Bronchial epithelial cell (primary cell): ENCODE measurements at places on chromosomes 12 and 14.

- no peak for DNase-seq
Measured at GRCh38 chr12:82473111-82473754, 114.9 kb downstream of the METTL25 start.

GRCh38 chr14:23351681-23352505, 794 bp downstream of the SLC22A17 start:
- DNase-seq, result no peak

DNA sequence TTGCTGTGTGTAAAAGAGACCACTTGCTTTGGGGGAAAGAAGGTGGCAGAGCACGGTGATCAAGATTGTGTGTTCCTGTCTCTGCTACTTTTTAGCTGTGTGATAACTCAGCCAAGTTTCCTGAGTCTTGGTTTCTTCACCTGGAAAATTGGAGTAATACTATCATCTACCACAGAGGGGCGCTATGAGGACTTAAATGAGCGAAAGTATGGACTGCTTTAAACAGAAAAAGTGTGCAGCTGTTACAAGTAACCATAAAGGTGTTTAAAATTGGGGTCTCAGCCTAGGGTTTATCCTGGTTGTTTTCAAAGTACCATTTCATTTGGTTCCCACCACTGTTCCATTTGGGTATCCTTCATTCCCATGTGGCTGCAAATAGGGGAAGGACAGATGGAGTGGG, 65.9 kb upstream of the WSCD2 start:
- peak; percentile 4 for DNase-seq

- DNase-seq, result no peak
Measured at GRCh38 chr12:123396543-123396942, 12.6 kb downstream of the KMT5A start.

- DNase-seq, result no peak
Measured at GRCh38 chr12:25962932-25963525, 4.5 kb downstream of the RASSF8 start.

DNA sequence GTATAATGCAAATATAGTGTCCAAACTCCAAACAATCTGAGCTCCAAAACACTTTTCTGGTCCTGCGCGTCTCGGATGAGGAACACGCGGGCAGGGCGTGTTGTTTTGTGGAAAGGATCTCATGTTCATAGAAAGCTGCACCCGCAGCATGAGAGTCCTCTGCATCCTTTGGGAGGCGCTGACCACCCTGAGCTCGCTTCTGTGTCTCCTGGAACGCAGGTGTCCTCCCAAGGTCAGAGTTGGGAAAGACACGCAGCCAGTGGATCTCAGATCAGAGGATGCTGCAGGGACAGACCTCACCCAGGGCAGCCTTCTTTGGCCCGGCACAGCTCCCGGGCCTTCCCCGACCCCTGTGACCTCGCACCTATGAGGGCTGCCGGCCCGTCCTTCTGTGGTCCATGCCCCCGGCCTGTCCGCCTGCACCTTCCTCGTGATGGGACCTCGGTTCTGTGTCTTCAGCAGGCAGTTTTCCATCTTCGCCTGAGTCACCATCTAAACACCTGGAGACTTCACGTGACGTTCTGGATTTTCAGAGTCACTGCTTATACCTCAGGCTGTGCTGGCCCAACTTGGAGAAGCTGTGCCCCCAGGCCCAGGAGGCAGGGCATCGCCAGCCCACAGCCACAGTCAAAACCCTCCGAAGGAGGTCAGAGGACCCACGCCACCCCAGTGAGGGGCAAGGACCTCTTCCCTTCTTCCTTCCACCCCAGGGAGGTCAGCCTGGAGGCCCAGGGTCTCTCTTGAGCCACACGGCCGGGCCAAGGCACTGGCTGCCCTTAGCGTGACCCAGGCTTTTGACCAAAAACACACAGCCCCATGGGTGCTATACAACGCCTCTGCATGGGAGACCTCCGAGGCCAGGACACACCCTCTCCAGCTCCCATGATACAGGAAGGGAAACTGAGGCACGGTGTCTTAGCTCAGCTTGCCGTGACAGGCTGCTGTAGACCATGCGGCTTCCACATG, 25.9 kb downstream of the MMP17 start:
- no peak for DNase-seq

- no peak for DNase-seq
Measured at GRCh38 chr14:88322504-88323085, 474 bp downstream of the KCNK10 start.

- no peak for DNase-seq
Measured at GRCh38 chr12:58907391-58907790, 12.9 kb downstream of the LRIG3 start.

DNA sequence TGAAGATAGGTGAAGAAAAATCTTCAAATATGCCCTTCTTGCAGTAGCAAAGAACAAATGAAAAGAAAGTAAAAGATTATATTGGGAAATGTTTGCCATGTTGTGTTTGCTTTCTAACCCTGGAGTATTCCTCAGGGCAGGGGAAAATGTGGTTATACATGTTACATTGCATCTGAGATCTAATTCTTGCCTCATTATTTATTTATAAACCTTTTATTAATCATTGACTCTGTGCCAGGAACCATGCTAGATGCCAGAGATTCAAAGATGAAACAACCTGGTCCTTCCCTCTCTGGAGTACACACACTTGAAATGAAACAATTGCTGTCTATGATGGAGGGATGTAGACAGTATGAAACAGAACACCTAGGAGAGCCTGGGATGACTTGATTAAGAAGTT, 128.1 kb upstream of the HMGA2 start:
- peak; percentile 76 for DNase-seq

DNA sequence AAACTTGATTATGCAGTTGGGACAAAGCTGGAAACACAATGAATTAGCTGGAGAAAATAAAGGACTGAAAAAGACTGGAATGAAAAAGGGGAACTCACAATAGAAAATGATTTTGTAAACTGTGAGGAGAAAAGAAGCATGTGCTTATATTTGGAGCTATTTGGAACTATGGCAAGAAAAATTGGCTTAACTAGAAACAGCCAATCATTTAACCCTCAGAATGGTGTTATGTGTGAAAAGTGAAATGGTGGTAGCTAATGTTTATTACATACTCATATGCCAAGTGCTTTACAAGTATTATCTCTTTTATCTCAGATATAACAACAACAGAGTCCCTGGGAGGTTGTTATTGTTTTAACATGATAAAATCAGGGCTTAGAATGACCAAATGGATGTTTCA, 583.1 kb upstream of the SEL1L start:
- no peak for DNase-seq

- DNase-seq, result no peak
Measured at GRCh38 chr12:57133013-57133569, 4.8 kb downstream of the LRP1 start.
